ENCODE measurements at places on chromosomes 12 and 14. TPM values are rescaled to one million over a fixed set of nuclear protein-coding genes. Genes with fewer than 3 reads are reported as not detected.

CLEC2A gene
- total RNA-seq, result not detected

NAV3 gene
- total RNA-seq, result not detected

GRCh38 chr12:120839503-120839902 is 64.7 kb downstream of the SPPL3 start:
- no peak for DNase-seq
- no peak overlapping the region for H3K27ac ChIP-seq
- no peak overlapping the region for H3K4me3 ChIP-seq
- H3K27me3 ChIP-seq, result no peaks in the 10 kb centered on the region
- H3K4me1 ChIP-seq, result peaks cover 32% of the 10 kb centered on the region
- H3K36me3 ChIP-seq, result peaks cover 2% of the 10 kb centered on the region

GRCh38 chr12:123134826-123135225 is 16.1 kb downstream of the PITPNM2 start:
- H3K4me1 ChIP-seq, result peaks cover 36% of the 10 kb centered on the region
- H3K27ac ChIP-seq, result no peak overlapping the region
- no peaks in the 10 kb centered on the region for H3K27me3 ChIP-seq
- DNase-seq, result no peak

- no peak overlapping the region for H3K27ac ChIP-seq
- H3K4me3 ChIP-seq, result no peak overlapping the region
- no peaks in the 10 kb centered on the region for H3K36me3 ChIP-seq
- H3K27me3 ChIP-seq, result peaks cover 16% of the 10 kb centered on the region
- DNase-seq, result no peak
Observed at GRCh38 chr12:6759741-6760140, 6.4 kb upstream of the PTMS start.
